C1 segment of cervical spinal cord (tissue), 14 donors: ENCODE measurements at places on chromosomes 6 and 20.

GRCh38 chr20:38631155-38632022 lies 29.8 kb downstream of the ARHGAP40 start:
- no peak for DNase-seq

GRCh38 chr6:16375206-16375605 lies 136.8 kb downstream of the GMPR start:
- DNase-seq, result no peak

DNA sequence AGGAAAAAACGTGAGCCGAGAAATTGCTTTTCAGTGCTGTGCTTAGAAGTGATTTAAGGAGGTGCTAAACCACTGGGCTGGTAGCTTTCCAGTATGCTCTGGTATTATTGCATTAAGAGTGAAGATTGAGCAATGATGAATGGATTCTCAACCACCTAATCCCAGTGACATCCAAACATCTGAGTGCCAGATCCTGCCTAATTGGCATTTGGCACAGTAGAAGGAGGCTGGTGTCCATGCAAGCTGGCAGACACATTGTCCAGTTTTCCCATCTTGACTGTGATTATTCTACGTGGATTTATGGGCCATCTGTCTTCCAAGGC lies 398.0 kb upstream of the PLCB4 start:
- DNase-seq, result no peak

DNA sequence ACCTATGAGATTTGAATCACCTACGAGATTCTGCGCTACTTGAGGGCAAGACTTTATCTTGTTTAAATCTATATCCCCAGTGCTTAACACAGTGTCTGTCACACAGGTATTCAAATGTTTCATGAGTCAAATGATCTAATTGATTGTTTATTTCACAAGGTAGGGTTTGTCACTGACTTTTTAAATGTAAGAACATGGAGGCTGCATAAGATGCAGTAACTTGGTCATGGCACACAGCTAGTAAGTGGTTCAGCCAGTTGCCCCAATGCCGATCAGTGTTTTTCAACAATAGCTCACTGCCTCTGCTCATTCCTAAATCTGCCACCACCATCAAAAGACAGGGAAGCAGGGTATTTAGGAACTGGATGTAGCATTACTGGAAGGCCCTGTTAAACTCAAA lies 42.4 kb upstream of the LRRC1 start:
- no peak for DNase-seq

DNA sequence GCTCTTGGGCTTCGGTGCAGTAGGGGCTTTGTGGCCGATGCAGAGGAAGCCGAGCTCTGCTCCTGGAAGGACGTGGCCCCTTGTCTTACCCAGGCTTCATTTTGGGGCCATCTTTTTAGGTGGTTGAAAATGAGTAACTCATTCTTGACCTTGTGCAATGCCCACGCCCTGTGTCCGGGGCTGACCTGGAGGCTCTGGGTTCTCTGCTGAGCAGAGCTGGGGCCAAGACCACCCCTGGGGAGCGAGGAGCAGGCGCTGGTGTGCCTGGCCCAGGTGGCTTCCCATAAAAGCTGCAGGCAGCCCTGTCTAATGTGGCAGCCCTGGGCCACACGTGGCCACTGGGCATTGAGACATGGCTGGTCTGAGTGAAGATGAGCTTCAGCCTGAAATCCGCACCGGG lies 25.7 kb downstream of the NTSR1 start:
- no peak for DNase-seq

DNA sequence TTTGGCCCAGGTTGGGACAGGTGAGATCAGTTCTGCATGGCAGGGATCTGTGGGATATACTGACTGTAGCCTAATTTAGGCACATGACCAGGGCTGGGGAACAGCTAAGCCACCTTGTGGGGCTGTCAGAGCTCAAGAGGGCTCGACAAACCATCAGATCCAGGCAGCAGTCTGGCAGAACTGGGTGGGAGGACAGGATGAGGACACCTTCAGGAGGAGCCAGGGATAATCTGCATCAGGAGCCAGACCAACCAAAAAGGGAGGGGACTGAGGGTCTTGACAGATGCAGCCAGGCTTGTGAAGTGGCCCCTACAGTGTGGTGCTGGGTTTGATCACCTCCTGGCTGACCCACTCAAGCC lies 123.4 kb downstream of the MAFB start:
- DNase-seq, result no peak

GRCh38 chr6:36616893-36617521 lies 22.8 kb downstream of the SRSF3 start:
- no peak for DNase-seq

GRCh38 chr6:166465671-166466087 lies 82.9 kb upstream of the MPC1 start:
- DNase-seq, result no peak

GRCh38 chr20:7505152-7505834 lies 435.0 kb downstream of the HAO1 start:
- DNase-seq, result no peak

DNA sequence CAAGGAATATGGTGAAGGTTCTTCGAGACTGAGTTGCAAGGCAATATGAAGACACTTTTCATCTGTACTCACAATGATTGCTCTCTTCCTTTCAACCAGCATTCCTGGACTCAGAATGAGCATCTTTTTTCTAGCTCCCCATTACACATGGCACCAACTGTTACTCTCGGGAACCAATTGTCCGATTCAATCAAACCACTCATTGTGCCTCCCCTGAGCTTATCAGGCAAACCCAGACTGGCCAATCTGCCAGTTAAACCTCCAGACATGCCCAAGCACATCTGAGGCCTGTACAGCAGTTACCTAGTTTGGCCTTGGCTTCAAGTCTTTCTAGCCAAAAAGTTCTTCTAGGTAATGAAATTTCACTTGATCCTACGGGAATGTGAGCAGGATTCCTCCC lies 164.1 kb downstream of the ID4 start:
- no peak for DNase-seq

DNA sequence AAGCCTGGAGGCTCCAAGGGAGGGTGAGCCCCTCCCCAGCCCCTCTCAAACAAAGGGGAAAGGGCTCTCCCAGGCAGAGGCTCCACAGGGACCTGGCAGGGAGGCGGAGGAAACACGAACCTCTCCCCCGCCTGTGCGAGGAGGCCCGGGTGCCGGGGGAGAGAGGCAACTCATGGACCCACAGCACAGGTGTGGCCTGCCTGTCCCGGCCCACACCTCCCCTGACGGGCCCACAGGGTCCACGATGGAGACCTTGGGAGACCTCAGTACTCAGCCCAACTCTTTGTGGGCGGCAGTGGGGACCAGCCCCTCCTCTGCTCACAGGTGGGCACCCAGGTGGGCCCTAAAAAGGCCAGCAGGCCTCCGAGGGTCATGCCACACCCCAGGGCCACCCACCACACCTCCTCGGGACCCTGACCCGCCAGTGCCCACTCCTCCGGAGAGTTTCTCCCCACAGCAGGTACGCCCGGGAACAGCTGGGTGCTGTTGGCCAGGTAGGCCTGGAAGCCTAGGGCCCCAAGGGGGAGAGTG lies 12.2 kb downstream of the LAMA5 start:
- DNase-seq, result no peak

DNA sequence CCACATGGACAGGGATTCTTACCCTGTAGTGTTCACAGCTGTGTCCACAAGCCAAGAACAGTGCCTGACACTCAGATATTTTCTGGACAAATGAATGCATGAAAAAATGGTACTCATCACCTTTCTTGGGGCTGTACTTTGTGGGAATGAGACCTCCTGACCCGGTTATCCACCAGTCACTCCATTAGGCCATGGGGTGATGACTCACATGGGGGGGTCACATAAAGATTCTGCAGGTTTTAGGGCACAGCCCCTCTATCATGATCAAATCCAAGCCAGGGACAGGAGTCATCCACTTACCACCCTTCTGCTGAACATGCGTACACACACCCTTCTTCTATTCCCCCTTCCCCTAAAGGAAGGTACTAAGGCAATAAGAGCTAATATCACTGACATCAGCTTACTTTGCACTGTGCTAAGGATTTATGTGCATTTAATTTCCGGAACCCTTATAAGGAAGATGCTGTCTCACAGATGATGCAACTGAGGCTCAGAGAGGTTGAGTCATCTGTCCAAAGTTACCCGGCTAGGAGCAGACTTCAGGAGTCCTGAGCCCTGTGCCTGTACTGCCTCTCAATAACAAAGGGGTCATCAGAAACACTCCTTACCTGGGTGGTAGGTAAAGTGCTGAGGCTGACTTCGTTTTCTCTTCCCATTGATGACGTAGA lies 107.8 kb downstream of the NFATC2 start:
- DNase-seq, result no peak

GRCh38 chr6:2072453-2072852 lies 173.0 kb downstream of the GMDS start:
- no peak for DNase-seq

- DNase-seq, result no peak
Measured at GRCh38 chr6:38909015-38909730, 139.4 kb upstream of the GLP1R start.

DNA sequence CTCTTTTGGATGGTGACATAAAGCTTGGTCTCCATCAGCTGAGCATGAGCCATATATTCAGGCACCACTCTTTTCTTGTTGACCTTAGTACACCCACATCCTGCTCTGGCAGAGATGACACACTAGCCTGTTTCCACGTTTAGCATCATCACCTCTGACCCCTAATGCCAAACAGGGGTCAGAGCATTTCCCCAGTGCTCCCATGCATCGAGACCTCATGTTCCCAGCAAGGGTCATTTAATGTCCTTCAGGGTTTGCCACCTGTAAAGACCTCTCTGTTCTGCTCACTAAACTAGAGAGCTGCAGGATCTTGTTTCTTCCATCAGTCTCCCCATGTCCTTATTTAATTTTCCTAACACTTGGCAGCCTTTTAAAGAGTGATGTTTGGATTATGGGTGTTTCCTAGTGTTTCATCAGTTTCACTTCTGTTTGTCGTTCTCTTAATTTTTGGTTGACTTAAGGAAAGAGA lies 97.5 kb downstream of the AIG1 start:
- DNase-seq, result no peak

GRCh38 chr6:132005178-132005577 lies 54.0 kb upstream of the CCN2 start:
- no peak for DNase-seq

DNA sequence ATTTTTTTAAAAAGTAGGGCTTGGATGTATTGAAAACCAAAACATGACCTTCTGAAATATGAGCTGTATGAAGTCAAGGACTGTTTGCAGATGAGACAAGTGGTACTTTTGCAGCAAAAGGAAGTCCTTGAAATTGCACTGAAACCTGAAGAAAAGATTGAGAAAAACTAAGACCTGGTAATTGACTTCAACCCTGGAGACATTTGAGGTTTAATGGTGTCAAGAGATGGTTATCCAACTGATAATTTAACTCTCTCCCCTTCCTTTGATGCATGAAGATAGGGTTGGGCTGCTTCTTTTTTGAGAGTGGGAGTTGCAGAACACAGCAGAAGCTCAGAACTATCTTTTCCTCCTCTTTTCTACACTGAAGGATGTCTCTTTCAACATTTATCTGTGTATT lies 180.9 kb upstream of the DTNBP1 start:
- DNase-seq, result no peak

- DNase-seq, result no peak
Measured at GRCh38 chr6:105193647-105194046, 13.8 kb upstream of the POPDC3 start.

- no peak for DNase-seq
Measured at GRCh38 chr6:153086225-153086990, 44.7 kb downstream of the RGS17 start.

DNA sequence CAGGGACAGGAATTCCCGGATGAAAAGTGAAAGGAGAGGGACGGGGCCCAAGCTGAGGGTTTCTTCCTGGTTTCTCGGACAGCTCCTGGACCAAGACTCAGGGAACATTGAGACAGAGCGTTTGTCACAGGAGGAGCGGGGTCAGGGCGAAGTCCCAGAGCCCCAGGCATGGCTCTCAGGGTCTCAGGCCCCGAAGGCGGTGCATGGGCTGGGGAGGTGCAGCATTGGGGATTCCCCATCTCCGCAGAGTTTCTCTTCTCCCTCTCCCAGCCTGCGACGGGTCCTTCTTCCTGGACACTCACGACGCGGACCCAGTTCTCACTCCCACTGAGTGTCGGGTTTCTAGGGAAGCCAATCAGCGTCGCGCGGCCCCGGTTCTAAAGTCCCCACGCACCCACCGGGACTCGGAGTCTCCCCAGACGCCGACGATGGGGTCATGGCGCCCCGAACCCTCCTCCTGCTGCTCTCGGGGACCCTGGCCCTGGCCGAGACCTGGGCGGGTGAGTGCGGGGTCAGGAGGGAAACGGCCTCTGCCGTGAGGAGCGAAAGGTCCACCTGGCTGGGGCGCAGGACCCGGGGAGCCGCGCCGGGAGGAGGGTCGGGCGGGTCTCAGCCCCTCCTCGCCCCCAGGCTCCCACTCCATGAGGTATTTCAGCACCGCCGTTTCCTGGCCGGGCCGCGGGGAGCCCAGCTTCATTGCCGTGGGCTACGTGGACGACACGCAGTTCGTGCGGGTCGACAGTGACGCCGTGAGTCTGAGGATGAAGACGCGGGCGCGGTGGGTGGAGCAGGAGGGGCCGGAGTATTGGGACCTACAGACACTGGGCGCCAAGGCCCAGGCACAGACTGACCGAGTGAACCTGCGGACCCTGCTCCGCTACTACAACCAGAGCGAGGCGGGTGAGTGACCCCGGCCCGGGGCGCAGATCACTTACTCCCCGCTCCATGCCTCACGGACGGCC lies 54.6 kb upstream of the POLR1H start:
- no peak for DNase-seq

GRCh38 chr6:117548797-117549301 lies 53.5 kb downstream of the GOPC start:
- no peak for DNase-seq

DNA sequence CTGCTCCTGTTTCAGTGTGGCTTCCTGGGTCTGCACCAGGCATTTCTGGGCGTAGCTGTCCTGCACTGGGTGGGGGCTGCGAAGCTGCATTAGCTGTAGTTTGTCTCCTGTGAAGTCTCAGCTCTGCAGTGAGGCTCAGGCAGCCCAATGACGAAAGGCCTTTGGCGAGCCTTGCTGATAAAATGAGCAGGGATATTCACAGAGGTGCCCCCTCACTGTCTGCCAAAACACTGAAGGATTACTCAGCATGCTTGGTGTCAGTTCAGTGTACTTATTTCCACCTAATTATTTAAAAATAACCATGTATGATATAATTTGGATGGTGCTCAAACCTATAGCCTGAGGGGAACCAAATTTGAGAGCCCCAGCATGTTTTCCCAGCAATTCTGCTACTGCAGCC lies 73.5 kb downstream of the ECT2L start:
- DNase-seq, result no peak

GRCh38 chr20:47051936-47052526 lies 157.4 kb downstream of the EYA2 start:
- DNase-seq, result peak; percentile 22

GRCh38 chr6:134632024-134632423 lies 314.1 kb upstream of the SGK1 start:
- DNase-seq, result no peak

DNA sequence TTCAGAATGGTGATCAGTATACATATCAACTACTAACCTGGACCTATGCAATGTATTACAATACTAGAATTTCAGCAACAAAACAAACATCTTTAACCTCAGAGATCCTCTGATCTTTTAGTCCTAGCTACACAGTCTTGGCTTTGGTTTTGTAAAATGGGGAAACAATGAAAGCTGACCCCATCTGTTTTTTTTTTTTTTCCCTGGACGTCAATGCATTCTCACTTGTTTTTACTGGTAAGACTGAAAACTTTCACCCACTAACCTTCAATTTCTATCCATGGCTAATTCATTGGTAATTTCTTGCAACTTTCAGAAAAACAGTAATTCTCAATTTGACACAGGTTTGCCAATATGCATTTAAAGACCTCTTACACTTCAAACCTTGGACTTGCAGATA lies 3.0 kb downstream of the KIF13A start:
- no peak for DNase-seq
